Inflammatory macrophage treated with lipopolysaccharide for 1 hour (primary cell): ENCODE measurements at places on chromosomes 5 and 9.

- no peak for DNase-seq
Measured at GRCh38 chr9:123445116-123445515, 89.1 kb downstream of the CRB2 start.

- DNase-seq, result no peak
Measured at GRCh38 chr9:134966697-134967546, 49.2 kb upstream of the FCN1 start.

DNA sequence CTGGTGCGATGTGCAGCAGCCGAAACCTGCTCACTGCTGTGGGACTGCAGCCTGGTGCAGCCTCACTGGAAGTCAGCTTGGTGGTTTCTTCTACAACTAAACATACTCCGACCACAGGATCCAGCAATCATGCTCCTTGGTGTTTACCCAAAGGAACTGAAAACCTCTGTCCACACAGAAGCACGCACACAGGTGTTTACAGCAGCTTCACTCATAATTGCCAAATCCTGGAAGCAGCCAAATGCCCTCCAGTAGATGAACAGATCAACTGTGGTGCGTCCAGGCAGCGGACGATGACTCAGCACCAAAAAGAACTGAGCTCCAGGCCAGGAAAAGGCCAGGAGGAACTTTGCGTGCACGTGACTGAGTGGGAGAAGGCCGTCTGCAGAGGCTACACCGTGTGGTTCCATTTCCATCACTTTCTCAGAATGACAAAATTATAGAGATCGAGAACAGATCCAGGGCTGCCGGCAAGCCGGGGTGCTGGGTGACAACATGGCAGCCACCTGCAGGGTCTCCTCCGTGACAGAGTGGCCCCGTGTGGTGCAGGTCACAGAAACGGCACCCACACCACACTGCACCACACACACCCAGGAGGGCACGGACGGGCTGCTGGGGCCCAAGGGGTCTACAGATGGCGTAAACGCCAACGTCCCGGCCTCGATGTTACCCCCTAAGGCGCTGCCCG lies 23.1 kb upstream of the NSMF start:
- DNase-seq, result peak; percentile 85

DNA sequence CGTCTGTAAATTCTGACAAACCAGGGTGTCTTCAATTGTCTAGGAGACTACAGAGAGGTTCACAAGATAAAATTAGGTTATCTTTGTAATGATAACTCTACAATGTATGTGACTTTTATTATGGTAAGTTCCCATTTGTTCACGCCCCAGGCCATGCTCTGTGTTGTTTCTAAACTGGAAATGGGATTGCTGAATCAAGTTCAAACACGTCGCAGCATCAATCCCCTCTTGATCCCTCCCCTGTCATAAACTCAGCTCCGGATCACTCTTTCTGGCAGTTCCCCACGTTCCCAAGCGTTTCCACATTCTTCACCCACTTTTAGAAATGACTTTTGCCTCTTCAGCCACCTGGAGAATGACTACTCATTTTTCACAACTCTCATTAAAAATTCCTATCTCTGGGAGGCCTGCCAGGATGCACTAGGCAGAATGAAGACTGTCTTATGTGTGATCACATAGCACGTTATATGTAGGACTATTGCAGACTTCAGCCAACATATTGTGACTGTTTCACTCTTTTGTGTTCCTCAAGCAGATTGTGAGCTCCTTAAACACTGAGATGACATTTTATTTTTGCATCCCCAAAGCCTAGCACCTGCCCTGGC lies 1124.2 kb upstream of the WWC1 start:
- no peak for DNase-seq

GRCh38 chr5:112583166-112583565 lies 154.5 kb upstream of the APC start:
- no peak for DNase-seq

DNA sequence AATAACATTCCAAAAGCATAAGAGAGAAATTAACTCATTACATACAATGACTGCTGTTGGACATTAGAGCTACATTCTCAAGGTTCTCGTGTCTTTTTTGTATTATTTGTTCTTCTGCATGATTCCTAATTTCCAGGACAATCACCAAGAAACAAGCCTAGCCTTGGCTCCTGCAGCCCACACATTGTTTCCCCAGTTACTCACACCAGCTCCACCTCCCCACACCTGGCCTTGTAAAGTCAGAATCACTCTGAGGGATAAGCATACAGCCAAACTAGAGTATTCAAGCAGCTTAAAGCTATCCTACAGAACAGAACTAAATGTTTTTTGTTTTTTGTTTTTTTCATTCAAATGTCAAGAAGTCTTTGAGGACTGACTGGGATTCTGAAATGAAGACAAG lies 189.2 kb downstream of the HINT1 start:
- DNase-seq, result no peak

GRCh38 chr5:96434201-96434645 lies 1.2 kb upstream of the PCSK1 start:
- no peak for DNase-seq

DNA sequence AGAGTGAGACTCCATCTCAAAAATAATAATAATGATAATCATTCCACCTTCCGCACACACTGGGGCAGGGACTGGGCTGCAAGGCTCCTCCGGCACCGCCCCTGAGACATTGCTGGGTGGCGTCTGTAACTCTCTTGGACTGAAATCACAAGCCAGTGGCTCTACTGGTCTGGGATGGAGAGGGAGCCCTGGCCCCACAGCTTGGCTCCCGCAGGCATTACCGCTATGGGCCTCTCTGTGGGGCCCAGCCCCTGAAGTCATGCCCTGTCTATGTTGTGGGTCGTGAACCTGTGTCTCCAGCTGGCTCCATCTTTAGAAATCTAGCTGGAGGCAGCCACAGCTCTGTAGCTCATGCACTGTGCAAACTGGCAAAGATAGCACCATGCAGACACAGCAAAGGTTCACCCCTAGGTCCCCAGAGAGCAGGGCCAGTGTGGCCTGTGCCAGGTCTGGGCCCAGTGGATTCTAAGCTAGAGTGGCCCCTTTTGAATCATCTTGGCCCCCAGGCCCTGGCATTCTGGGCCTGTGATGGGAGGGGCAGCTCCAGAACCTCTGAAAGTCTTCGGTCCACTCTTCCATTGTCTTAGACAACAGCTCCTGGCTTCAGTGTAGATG lies 36.1 kb upstream of the COL5A1 start:
- no peak for DNase-seq

- DNase-seq, result no peak
Measured at GRCh38 chr5:141747152-141748141, 65.4 kb upstream of the ARAP3 start.

DNA sequence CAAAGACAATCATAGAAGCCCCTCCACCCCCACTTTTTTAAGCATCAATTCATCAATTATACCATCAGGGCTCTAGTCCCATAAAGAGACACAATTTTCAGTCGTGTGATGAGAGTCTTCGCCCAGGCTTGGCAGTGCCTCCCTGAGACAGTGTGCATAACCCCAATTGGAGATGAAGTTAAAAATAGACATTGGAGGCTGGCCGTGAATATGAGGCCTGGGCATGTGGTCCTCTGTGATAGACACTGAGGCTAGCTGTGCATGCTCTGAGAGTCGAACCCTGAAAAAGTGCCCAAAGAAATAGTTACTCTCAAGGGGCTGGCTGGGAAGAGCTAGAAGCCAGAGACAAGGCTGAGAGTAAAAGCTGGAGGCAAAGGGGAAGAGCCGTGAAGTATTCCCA lies 248.6 kb upstream of the NR4A3 start:
- no peak for DNase-seq

DNA sequence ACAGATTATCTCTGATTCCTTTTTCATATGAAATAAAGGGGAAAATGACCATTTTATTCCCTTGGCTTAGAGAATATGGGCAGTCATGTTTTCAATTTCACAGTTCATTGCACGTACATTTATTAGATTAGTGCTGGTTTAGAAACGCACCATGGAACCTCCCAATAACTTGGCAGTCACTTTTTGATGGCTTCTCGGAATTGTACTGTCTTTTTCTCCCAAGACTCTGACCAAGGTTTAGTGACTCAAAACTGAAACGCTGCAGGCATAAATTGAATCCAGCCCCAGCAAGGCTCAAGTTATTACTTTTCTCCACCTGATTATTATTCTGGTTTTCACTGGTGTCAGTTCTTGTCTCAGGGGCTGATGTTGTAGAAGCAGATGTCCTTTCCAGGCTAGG lies 55.6 kb upstream of the EGFLAM start:
- no peak for DNase-seq

GRCh38 chr5:84303315-84303714 lies 81.4 kb downstream of the EDIL3 start:
- DNase-seq, result no peak
